ENCODE measurements at places on chromosomes 3 and 15.

- no peak for DNase-seq
Observed at GRCh38 chr3:155744010-155744625, 753 bp downstream of the PLCH1 start.

DNA sequence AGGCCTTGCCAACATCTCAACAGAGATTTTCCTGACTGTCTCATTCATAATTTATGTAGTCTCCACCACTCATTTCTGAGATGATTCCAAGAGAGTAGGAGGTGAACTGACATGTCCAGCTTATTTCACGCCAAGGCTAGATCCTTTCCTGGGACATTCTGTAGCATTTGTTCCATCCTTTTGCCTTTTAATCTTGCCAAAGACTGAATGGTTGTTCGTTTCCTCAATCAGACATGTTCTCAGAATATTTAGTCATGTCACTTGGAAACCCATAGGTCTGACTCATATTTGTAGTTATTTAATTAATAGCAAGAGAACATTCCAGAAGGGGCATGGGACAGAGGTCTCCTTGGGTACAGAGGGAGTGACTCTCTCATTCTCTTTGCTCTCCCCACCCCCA lies 80.9 kb downstream of the DHX36 start:
- no peak for DNase-seq

DNA sequence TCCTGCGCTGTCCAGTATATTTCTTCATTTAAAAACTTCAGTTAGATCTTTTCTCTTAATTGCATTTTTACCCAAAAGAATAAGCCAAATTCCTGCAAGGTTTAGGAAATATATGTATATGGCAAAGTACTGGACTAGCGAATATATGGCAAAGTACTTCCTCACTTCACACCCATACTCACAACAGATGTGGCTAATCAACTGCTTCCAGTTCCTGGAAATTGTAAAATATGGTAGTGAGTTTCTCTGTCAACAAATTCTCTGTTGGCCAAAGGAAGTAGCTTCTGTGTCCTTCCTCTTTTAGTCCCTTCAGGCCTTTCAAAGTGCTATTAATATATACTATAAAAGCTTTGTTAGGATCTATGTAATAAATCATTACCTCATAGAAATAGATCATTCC lies 22.0 kb downstream of the GPR15 start:
- DNase-seq, result no peak

DNA sequence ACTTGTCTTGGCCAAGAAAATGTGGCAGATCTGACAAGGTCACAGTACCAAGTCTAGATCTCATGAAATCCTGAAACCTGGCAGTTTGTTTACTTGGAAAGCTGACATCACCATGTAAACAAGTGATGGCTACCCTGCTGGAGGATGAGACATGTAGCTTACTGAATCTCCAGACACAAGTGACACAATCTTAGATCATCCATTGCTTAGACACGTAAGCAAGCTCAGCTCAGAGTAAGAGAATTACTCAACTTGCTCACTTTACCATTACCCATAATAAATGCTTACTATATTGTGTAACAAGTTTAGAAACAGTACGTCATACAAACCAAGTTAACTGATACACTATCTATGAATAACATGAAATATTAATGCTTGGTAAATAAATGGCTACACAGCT lies 263.8 kb downstream of the TBC1D5 start:
- DNase-seq, result peak; percentile 61

DNA sequence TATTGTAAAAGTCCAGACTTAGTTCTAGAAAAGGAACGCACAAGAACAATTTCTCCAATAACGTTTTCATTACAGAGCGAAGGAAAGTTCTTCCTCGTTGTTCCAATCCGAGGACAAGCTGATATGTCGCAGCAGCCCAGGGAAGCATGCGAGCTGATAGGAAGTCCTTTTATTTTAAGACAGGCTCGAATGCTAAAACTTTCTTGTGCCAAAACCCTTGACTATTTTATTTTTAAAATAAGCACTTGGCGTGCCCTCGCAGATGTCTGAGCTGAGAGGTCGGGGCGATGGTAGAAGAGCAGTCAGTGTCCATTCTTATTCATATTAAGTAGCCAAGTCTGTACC lies 433 bp upstream of the MITF start:
- no peak for DNase-seq

DNA sequence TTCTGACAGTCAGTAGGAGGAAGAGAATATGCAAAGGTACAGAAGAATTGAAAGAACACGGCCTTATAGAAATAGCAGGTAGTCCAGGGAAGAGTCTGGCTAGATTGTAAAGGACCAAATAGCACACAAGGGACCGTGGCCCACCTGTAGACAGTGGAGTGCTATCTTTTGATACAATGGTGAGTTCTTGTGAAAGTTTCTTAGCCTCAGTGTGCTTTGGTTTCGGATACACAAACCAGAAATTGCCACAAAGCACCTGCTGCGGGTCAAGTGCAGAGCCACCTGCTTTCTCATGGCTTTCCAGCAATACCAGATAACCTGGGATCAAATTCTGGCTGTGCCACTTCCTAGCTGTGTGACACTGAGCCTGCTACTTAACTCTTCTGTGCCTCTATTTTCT lies 36.6 kb upstream of the TUBGCP5 start:
- no peak for DNase-seq

GRCh38 chr3:114034787-114035545 lies 21.4 kb downstream of the CCDC191 start:
- DNase-seq, result peak; percentile 18

GRCh38 chr15:75696311-75696720 lies 16.3 kb downstream of the CSPG4 start:
- DNase-seq, result no peak

DNA sequence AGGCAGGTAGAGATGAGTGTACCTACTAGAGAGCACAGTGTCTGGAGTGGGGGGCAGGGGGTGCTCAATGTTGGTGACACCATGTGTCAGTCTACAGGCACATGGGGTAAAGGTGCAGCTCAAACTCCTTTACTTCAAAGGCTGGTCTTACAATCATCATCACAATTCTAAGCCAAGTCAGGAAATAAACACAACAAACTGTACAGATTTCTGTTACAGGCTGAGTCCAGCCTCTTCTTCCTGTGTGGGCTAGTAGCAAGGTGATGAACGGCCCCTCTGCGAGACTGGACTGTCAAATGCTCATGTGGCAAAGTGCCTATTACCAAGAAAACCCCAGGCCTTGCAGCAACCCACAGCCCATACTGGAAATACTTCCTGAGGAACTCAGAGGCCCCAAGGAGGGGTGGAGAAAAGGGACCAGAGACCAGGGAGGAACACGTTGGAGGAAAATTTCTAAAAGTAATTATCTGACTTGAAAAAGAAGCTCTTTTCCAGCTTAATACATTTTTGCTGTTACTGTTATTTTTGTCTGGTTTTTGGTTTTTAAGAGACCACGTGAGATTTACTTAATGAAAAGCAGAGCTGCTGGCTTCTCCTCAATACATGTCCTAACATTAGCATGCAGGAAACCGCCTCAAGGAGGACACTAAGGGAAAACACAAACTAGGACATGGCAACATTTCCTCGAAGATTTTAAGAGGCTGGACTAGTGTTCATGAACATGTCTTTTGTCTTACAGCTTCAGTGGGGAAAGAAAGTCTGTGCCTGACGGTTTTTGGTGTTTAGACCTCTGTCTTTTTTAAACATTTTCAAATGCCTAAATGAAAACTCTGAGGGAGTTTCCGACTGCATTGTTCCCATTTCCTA lies 29.5 kb downstream of the TBC1D2B start:
- DNase-seq, result no peak

DNA sequence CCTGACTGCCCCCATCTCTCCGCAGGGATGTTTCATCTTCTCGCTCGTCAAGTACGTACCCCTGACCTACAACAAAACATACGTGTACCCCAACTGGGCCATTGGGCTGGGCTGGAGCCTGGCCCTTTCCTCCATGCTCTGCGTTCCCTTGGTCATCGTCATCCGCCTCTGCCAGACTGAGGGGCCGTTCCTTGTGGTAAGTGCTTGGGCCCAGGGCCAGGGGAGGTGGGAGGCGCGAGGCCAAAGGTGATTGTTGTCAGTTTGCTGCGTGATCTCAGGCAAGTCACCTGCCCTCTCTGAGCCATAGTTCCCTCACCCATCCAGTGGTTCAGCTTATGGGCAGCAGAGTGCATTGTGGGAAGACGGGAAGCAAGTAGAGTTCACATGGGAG lies 58.5 kb downstream of the GRIP2 start:
- no peak for DNase-seq

DNA sequence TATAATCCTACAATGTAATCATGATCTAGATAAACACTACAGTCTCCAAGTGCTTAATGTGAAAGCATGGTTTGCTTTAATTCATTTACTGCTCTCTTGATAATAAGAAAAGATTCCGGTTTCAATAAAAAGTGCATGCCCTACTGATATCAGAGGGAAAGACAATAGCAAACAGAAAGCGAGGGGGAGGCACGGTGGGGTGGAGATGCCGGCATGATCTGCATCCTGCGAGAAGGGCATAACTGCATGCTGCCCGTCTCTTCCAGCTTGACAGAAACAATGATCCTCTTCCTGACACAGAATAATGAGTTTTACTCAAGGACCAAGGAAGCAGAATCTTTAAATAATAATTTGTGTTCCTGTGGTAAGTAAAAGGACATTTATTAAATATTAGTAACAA lies 51.7 kb downstream of the GOLIM4 start:
- no peak for DNase-seq

DNA sequence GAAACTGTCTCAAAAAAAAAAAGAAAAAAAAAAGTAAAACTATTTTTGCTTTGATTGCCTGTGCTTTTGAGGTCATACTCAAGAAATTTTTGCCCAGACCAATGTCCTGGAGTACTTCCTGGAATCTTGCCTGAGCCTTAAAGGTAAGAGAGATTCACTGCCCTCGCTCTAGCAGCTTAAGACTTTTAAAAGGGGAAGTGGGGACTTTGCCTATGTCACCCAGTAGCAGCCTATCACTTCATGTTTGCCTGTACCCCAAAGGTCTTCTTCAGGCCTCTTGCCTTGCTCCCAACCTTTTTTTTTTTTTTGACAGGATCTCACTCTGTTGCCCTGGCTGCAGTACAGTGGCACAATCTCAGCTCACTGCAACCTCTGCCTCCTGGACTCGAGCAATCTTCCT lies 18.9 kb upstream of the GOLGB1 start:
- no peak for DNase-seq

DNA sequence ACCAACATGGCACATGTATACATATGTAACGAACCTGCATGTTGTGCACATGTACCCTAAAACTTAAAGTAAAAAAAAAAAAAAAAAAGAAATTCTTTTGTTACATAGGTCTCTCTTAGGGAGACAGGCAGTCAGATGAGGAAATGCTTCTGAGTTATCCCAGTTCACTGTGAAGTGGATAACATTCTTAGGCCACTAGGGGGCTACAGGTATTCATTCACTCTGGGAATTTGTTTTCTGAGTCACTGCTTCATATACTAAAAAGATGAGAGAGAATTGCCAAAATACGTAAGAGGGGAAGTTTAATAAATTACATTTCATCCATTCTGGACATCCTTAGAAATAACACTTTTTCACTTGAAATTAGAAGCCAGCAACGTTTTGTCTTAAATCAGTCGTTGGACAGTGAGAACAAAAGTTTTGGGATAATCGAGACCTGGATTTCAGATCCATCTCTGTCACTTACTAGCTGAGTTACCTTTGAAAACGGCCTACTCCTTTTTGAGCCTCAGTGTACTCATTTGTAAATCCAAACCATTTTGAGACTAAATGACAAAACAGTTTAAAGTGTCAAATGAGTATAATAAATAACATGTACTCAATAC lies 738.4 kb upstream of the ALCAM start:
- peak; percentile 49 for DNase-seq

DNA sequence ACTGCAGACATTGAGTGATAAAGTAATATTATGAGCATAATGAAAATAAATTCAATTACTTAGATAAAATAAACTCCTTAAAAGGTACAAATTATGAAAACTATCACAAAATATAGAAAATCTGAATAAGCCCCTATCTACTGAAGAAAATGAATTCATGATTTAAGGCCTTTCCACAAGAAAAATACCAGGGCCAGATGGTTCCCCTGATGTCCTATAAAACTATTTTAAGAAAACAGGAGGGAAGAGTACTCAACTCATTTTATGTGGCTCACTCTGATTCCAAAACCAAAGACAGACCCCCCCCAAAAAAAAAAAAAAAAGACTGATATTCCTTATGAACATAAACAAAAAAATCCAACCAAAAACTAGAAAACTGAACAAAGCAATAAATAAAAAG lies 59.9 kb downstream of the ADAM10 start:
- DNase-seq, result no peak

DNA sequence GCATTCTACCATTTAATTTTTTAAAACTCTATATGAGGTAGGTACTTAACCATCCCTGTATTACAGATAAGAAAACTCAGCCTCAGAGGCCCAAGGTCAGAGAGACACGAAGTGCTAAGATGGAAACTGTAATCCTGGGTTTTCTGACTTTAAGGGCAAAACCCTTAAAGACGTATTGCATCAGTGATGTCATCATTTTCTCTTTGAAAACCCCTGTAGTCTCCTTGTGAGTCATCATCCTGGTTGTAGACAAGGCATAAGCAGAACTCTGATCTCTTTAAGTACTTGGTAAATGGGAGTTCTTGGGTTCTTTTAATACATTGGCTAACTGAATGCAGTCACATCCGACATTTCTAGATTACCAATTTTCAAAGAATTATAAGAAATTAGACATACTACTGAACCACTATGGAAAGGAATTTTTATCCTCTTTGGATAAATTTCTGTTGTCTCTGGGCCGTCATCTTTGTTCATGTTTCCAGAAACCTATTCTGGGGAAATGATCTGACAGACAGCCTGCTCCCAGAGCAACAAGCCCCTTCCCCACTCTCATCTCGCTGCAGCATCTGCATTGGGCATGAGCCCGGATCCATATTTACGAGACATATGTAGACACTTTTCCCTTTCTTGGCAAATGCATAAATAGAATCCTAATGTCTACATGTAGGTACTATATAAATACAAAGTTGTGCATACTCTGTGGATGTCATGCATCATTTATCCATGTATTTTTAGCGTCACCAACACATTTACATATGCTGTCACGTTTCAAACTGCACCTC lies 48.7 kb upstream of the MDFIC2 start:
- peak; percentile 36 for DNase-seq

GRCh38 chr15:45743426-45744235 lies 108.8 kb downstream of the SQOR start:
- no peak for DNase-seq

- DNase-seq, result no peak
Observed at GRCh38 chr3:116743062-116743461, 33.5 kb downstream of the TUSC7 start.

DNA sequence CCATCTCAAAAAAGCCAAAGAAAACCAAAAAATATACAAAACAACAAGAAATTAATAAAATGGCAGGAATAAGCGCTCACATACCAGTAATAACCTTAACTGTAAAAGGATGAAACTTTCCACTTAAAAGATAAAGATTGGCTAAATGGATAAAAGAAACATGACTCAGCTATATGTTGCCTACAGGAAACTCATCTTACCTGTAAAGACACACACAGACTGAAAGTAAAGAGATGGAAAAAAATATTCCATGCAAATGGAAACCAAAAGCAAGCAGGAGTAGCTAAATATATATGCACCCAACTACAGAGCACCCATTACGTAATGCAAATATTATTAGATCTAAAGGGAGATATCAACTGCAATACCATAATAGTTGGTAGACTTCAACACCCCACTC lies 49.7 kb downstream of the ADAM10 start:
- no peak for DNase-seq

- no peak for DNase-seq
Observed at GRCh38 chr3:39019299-39019698, 32.4 kb downstream of the SCN11A start.

Measured in HS-5 (cell line).